A549 treated with CpdA at 1 μM for 4 hours (cell line): ENCODE measurements at places on chromosomes 6 and 20. TPM values are rescaled to one million over a fixed set of nuclear protein-coding genes. Genes with fewer than 3 reads are reported as not detected.

Gene PHACTR3
- not detected in 5 replicates for total RNA-seq

Gene TRIM10
- not detected in 5 replicates for total RNA-seq

Gene DEFB124
- total RNA-seq = not detected in 5 replicates

Gene LINC00237
- not detected in 5 replicates for total RNA-seq

Gene NAPB
- total RNA-seq = 2.8 to 4.1 TPM (median 3.6 TPM) in 5 replicates

Gene SMOC2
- total RNA-seq = not detected in 5 replicates

Gene SSTR4
- total RNA-seq = not detected in 5 replicates

Gene WDR27
- total RNA-seq = 9.9 to 14.5 TPM (median 12.9 TPM) in 5 replicates

Gene PRSS16
- 3.1 to 4.7 TPM (median 4.0 TPM) in 5 replicates for total RNA-seq

Gene RPRD1B
- total RNA-seq = 22.7 to 28.1 TPM (median 26.2 TPM) in 5 replicates

Gene MTFR2
- total RNA-seq = 9.9 to 12.2 TPM (median 11.5 TPM) in 5 replicates

Gene TRIM40
- total RNA-seq = not detected in 5 replicates

Gene HLA-DRA
- total RNA-seq = not detected in 5 replicates
